Activated CD8-positive, alpha-beta T cell treated with anti-CD3 and anti-CD28 coated beads for 36 hours (primary cell): ENCODE measurements at places on chromosomes 7 and 10. TPM values are rescaled to one million over a fixed set of nuclear protein-coding genes. Genes with fewer than 3 reads are reported as not detected.

The CDHR1 gene
- total RNA-seq = 2.4 TPM

The MCM10 gene
- 69.0 TPM for total RNA-seq

The ALOX5 gene
- 0.56 TPM for total RNA-seq

GRCh38 chr7:50793120-50793946 is 10.6 kb upstream of the GRB10 start:
- peak; percentile 16 for DNase-seq
